ENCODE measurements at places on chromosomes 3 and 15.

DNA sequence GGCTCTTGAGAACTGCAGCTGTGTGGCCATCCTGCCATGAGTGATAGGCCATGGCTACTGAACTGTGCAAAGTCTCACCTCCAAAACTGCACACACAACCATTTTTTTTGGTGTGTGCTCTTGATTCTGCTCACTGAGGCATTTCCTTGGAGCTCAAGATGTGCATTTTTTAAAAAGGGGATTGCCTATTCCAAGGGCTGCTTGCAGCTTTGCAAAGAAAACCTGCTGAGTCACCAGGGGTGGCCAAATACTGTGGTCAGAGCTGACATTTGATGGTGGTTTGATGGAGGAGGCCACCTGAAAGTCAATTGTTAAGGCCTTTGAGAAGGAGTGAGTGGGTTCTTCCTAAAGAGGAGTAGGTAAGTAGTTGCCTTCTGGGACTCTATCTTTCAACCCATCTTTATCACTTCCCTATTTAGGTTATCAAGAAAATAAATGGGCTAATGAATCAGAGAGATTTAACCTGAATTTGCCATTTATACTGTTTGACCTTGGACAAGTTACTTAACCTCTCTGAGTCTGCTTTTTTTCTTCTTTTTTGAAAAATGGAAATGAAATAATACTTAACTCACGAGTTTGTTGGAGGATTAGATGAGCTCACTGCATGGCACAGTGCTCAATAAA, 87.9 kb downstream of the CHST2 start:
- DNase-seq = peak; percentile 25

- DNase-seq = no peak
Observed at GRCh38 chr15:25805031-25805430, 58.1 kb downstream of the ATP10A start.

- DNase-seq = no peak
Observed at GRCh38 chr3:172126741-172127140, 87.4 kb downstream of the FNDC3B start.

- DNase-seq = no peak
Observed at GRCh38 chr3:72753495-72753894, 94.8 kb downstream of the SHQ1 start.

DNA sequence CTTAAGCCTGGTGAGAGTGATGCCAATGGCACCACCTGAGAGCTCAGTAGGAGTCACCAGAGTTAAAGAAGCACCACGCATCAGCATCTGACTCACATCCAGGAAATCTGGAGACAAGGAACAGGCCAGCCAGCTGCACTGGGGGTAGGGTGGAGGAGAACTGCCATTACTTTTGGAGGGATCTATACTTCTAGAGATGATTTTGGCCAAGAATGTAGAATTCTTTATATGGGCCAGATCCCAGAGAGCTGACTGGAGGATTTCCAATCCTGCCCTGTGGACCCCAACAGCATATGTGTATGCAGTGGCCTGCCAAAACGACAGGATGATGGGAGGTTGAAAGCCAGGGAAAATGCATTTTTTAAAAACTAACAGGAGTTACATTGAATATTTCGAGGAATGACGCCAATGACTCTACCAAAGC, 29.8 kb downstream of the CCR3 start:
- no peak for DNase-seq

- DNase-seq = peak; percentile 75
Observed at GRCh38 chr3:114627770-114628169, 333.9 kb downstream of the TIGIT start.

GRCh38 chr3:18669374-18669773, 244.2 kb upstream of the SATB1 start:
- no peak for DNase-seq

GRCh38 chr3:157493627-157494550, 9.3 kb downstream of the VEPH1 start:
- no peak for DNase-seq

DNA sequence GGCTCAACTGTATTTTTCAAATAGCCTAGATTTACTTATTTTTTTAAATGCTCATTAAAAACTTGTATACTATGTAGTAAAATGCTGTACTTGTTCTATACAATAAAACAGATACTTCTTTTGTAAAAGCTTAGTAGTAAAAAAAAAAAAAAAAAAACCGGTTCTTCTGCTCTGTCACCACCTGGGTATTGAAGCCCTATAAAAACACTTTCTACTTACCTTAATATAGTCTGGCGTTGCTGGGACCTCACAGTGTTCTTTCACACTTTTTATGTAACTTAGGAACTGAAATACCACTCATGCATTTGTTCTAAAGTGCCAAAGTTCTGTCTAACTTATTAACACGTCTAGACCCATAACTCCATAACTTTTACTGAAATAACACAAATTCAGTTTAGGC, 61.4 kb downstream of the TASOR start:
- DNase-seq = no peak

- no peak for DNase-seq
Observed at GRCh38 chr3:160562952-160563351, 2.4 kb downstream of the KPNA4 start.

DNA sequence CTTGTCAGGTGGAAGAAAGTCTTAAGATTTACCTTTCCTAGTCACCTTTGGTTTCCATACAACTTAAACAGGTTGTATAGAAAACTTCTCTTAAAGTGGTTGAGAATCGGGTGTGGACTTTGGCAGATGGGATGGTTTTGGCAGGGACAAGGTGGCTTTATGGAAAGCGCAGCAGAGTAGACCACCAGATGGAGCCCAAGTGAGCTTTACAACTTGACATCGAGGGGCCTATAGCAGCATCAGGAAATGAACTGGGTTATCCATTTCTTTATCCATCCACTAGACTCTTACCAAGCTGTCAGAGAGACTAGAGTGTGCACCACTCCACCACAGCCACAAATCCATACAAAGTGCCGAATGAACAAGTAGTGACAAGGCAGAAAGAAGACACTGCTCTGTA, 85.3 kb upstream of the MBNL1 start:
- DNase-seq = no peak

DNA sequence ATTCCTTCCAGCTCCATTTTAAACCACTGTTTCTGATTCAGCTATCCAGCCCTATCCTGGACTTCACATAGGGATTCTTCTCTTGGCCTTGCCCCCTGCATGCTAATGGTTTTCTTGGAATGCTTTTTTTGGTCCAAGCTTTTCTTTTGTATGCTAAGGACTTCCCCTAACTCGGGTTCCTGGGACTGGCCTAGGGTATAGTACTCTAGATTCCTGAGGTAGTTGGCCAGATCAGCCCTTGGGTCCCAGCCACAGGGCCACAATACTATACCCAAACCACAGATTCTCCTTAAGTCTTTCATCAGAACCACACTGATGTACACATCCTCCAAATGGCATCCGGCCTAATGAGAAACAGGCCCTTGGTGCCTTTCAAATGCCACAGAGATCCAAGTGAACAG, 2.8 kb downstream of the FYCO1 start:
- no peak for DNase-seq

- no peak for DNase-seq
Observed at GRCh38 chr3:133884887-133885711, 10.6 kb downstream of the RAB6B start.

- no peak for DNase-seq
Observed at GRCh38 chr3:2822611-2823010, 287.6 kb downstream of the IL5RA start.

DNA sequence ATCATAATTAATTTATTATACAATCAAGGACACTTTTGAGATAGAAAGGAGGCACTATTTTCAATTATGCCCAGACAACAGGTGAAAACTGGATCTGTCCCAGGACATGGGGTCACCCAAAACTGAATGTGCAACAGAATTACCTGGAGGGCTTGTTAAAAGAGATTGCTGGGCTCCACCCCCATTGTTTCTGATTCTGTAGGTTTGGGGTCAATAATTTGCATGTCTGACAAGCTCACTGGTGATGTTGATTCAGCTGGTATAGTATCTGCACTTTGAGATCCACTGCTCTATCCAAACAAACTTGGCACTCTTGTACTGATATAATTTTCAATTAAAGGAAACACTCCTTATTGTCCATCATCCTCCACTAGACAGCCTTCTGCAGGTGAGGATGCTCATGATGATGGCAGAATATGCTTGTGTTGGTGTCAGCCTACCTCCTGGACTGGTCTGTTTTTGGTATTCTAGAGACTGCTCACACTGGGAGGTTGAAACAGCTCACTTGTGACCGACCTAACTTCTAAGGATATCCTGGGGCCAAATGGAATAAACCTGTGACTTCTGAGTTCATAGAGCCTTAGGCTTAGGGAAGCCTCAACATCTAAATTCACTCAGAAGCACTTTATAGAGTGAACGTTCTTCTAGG, 2.2 kb downstream of the P2RY14 start:
- DNase-seq = no peak

GRCh38 chr3:122298239-122298638, 26.8 kb upstream of the CSTA start:
- DNase-seq = no peak

- peak; percentile 76 for DNase-seq
Observed at GRCh38 chr3:48598323-48599076, 3.4 kb upstream of the COL7A1 start.

- DNase-seq = no peak
Observed at GRCh38 chr3:71581457-71582035, 2.0 kb downstream of the FOXP1 start.

- DNase-seq = peak; percentile 71
Observed at GRCh38 chr15:56805466-56806147, 72.3 kb upstream of the ZNF280D start.

DNA sequence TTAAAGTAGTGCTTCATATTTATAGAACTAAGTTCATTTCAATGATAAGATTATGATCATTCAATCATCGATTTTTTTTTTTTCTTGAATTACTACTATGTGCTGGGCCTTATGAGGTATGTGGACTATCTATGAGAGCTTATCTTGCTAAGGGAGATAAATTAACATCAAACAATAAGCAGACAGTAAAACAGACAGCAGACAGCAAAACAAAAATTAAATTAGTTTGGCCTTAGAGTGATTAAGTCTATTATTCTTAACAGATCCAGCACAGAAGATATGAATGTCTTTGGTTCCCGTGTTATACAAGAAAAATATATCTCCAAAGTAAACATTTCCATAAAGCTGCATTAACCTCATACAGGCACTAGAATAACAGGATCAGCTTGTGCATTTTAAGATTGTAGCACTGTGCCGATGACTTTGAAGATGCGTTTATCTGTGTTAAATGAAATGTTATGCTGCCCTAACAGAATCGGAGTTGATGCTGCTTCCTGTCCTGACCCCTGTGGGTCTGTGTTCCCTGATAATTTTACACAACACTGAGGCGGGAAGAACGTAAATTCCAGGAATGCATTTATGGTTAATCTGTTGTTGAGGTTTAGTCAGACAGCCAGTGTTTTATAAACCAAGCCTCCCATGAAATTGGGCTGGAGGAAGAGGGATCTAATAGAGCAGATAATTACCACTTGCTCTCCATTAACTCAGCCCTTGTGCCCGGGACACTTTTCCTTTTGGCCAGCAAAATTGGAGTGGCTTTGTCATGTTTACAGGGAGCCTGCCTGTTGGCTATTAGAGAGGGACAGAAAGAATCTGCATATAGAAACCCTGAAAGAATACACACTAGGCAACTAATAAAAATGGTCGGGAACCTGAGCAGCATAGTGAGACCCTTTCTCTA, 80.8 kb downstream of the GHSR start:
- DNase-seq = peak; percentile 13

DNA sequence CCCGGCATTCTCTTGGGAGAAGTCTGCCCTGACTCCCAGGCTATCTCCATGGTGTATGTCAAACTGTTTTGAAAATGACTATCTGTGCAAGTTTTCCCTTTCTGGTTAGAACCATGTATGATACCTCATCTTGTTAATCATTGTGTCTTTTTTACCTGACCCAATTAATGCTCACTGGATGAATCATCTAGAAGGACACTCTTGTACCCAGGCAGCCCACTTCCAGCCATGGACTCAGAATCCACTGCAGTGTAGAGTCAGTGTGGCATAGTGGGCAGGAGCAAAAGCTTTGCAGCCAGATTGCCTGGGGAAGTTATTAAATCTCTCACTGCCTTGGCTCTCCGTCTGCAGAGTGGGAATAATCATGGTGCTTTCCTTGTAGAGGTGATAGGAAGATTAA, 1.2 kb downstream of the FAM3D start:
- no peak for DNase-seq

DNA sequence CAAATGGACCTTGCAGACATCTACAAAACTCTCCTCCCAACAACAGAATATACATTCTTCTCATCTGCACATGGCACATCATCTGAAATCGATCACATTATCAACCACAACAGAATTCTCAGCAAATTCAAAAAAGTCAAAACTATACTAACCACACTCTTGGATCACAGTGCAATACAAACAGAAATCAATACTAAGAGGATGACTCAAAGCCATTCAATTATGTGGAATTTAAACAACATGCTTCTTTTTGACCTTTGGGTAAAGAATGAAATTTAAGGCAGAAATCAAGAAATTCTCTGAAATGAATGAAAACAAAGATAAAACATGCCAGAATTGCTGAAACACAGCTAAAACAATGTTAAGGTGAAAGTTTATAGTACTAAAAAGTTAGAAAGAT, 358.1 kb downstream of the NSUN3 start:
- DNase-seq = no peak

GRCh38 chr15:34583399-34584329, at the start of gene GOLGA8B:
Gene GOLGA8B, minus strand, starts transcription at chr15:34583651. Its CDS starts 47,739 bp downstream, at chr15:34535912.
- DNase-seq = peak; percentile 10

DNA sequence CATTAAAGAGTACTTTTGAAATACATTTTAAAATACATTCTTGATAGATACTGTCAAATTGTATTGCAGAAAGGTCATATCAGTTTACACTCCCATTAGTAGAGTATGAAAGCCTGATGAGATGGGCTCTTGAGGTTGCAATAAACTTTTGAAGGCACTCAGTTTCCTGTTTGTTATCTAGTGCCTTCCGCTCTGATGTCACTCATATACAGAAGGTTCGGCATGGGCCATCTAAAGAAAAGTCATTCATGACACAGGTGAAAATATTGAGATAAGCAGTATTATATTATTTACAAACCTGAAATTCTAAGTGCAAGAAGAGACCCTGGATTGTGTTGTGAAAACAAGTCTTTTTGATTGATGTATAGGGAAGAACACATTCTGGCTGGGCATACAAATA, 36.5 kb upstream of the DENND4A start:
- DNase-seq = no peak

DNA sequence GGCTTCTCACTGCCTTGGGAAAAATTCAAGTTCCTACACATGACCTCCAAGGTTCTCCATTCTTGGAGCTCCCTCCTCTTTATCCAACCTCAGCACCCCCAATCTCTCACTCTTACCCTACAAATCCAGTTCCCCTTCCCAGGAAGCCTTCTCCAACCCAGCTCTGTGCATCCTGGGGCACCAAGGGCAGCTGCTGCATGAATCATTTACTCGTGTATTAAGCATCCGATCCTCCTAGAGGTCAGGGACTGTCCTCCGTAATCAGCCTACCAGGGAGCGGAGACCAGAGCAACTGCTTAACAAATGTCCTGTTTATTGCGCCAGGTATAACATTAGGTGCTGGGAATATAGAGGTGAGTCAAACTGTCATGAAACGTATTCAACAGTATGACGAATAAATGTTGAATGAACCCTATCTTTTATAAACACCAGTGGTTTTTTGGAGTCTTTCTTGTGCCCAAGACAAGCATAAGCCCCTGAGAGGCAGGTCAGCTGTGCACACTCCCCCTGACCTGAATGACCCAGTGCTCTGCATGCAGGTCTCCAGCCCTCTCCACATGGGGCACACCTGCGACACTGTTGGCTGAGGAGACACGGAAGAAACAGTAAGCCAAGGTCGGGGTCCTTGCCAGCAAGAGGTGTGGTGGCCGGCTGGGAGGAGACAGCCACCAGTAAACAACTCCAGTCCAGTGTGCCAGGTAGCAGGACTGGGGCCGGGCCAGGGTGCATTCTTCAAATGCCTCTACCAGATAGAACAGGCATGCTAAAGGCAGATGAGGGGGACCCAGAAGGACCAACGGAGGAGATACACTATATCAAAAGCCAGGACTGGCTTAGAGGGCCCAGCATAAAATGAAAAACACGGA, 27.6 kb downstream of the ANP32A start:
- no peak for DNase-seq

Data from skeletal muscle cell (primary cell).